Left lung (tissue), 14 donors: ENCODE measurements at places on chromosomes 5 and 9. TPM values are rescaled to one million over a fixed set of nuclear protein-coding genes. Genes with fewer than 3 reads are reported as not detected.

DNA sequence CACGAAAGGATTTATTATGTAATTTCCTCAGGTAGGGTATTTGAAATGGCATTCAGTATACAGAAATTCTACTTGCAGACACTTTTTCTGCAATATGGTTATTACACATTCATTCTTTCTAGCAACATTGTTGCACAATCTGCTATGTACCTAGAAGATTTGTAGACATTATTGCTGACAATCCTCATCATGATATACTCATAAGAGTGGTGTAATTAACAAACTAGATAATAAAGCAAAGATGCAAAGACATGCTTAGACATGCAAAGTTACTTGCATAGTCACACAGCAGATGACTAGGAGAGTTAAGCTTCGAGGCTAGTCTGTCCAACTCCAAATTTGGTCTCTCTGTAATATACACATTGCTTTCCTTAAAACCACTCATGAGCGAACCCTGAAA, 317.1 kb downstream of the ASTN2 start:
- no peak for DNase-seq

DNA sequence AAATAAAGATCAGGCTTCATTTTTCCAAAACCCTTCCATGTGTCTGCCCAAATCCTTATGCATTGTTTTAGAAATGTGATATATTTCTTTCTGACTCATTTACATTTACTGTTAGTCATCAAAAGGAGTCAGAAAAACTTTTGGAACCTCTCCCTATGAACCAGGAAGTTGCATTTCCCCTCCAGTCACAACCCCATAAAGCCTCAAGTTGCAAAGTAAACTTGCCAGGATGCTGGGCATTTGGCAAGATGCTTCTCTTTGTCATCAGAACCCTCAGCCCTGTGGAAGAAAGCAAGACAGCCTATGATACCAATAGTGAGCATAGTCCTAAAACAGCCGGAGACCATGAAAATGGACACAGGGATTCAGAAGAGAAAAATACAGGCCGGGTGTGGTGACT, 84.2 kb downstream of the MUSK start:
- no peak for DNase-seq

DNA sequence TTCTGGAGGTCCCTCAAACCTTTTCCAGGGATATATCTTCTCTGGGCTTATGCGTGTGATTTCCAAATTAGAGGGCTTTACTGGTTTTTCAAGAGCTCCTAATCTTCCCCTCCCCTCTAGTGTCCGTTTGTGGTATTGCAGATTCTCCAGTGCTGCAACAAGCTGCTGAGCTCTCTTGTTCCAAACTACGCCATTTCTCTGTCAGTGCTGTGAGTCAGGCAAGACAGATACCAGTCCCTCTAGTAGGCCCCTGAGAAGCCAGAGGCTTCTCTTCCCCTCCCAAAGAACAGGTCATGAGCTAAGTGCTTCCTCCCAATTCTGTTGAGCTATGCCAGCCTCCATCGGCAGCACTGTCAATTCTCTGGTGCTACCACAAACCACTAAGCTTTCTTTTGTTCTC, 149.5 kb downstream of the FANCC start:
- DNase-seq, result no peak

DNA sequence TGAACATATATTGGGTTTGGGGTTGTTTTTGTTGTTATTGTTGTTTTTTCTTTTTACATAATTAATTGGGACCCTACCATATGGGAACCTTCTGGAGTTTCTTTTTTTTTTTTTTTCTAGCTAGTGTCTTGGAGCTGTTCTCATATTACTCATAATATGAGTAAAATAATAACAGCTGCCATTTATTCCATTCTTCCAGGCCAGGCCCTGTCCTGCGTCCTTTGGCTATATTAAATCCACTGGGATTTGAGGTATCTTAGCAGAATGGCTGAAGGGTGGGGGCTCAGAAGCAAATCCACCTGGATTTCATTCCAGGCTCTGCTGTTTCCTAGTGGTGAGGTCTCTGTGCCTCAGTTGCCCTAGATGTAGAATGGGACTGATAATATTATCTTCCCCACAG, 47.2 kb upstream of the RPL26L1 start:
- no peak for DNase-seq

GRCh38 chr9:90458485-90458884, 184.1 kb downstream of the DIRAS2 start:
- DNase-seq, result no peak

WNK2 gene
- polyA plus RNA-seq, result 9.0 TPM

TAS2R1 gene
- not detected for polyA plus RNA-seq
